NCI-H69 (cell line): ENCODE measurements at places on chromosomes 11 and 22.

DNA sequence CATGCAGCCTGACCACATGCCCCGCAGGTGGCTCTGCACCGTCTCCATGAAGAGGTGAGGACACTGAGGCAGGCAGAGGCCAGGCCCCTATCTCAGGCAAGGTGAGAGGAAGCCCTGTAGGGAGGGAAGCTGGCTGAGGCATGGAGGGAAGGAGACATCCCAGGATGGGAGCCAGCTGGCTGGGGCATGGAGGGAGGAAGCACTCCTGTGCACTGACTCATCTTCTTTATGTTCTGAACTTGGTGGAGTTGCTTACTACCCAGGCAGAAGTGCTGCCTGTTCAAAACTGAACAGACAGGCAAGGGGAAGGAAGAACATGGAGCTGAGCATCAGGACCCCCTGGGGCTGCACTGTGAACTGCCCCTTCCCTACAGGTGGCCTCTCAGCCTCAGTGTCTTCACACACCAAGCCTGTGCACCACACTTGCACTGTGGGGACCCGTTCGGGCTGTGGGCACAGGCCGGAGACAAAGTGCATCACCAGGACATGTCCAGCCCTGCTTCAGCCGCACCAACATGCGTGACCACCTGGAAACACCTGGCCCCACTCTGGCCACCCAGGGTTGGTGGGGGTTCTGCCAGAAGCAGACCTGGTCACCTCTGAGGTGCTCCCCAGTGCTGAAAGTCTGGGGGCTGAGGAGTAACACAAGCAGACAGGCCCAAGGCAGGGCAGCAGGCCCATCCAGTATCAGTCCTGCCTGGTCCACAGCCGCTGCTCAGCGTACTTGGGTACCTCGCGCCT is 55.5 kb downstream of the DGCR2 start:
- no peak for DNase-seq

DNA sequence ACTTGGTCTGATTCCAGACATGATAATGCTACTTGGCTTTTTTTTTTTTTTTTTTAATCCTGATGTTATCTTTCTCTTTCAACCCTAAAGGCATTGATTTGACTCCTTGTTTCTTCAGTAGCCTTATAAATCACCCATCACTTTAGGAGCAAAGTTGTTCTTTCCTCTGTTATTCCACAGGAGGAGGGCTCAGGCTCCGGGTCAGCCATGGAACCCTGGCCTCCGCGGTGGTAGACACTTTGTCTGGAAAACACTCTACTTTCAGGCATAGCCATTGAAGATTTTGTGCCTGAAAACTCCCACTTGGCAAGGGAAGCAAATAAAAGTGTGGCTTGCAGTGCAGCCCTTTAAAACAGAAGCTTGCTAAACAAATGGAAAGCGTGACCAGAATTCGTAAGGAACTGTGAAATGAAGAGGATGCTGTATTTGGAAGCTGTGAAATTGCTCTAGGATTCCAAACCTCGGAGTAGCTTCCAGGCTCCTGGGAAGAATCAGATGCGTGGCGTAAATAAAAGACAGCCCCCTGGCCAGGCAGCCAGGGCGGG is 44.9 kb downstream of the ARHGAP8 start:
- DNase-seq = no peak

- DNase-seq = no peak
These were observed 1.6 kb upstream of the IRF7 start for GRCh38 chr11:617199-617911.

- DNase-seq = no peak
These were observed 2.6 kb downstream of the MS4A3 start for GRCh38 chr11:60059052-60059451.

GRCh38 chr22:50018608-50019285 is 6.2 kb upstream of the IL17REL start:
- DNase-seq = no peak

GRCh38 chr11:92765965-92766371 is 203.5 kb upstream of the MTNR1B start:
- peak; percentile 86 for DNase-seq

DNA sequence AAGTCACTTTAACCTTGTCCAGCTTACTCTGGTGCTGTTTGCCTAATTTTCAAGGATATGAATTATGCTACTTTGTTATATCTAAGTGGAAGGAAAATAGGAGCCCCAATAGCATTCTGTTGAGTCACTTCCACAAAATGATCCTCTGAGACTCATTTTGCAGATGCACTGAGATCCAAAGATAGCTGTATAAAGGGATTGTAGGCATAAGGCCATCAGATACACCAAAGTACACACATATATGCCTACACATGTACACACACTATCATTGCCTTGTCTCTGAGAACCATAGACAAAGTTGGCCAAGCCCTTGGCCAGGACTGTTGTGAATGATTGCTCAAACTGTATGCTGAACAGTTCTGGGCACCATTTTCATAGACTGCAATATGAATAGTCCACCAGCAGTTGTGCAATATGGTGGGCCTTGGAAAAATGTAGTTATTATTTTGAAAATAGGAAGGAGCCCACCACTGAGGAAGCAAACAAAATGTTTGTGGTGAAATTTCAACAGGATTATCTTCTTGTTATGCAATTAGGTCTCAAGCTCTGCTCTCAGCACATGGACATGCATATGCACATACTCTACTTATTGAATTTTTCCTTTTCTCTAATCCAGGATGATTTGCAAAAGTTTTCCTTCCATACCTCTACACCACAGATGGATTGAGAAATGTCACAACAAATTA is 186.0 kb upstream of the CTSC start:
- no peak for DNase-seq
